HT-29 (cell line): ENCODE measurements at places on chromosomes 13 and 19. TPM values are rescaled to one million over a fixed set of nuclear protein-coding genes. Genes with fewer than 3 reads are reported as not detected.

DNA sequence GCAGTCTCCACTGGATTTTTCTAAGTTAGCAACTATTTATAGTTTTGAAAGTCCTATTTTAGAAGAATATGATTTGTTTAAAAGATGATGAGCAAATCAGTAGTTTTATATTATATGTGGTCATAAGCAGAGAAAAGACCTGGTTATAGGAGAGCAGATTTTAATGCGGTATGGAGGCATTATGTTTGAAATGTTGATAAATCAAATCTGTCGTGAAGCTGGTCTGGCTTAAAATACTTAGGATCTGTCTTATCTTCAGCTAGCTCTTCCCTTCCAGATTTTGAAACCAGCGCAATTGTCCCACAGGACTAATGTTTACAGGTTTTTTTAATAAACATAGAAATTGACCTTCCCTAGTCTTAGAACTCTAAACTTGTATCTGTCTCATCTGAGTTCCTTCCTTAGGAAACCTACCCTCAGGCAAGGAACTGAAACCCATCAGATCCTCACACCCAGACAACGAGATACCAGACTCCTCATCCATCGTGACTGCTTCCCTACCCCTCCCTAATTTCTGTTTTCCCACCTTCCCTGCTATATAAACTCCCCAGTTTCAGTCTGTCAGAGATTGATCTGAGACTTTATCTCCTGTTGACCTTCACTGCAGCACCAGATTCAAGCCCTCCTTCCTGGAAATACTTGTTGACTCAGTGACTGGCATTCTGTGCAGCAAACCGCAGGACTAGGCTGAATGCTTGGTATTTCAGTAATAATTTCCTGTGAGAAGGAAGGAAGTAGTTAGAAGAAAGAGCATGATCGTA, 37.8 kb upstream of the CXCL17 start:
- peak; percentile 95 for DNase-seq

- DNase-seq = no peak
Observed at GRCh38 chr13:33815011-33815550, 2.9 kb upstream of the RFC3 start.

DNA sequence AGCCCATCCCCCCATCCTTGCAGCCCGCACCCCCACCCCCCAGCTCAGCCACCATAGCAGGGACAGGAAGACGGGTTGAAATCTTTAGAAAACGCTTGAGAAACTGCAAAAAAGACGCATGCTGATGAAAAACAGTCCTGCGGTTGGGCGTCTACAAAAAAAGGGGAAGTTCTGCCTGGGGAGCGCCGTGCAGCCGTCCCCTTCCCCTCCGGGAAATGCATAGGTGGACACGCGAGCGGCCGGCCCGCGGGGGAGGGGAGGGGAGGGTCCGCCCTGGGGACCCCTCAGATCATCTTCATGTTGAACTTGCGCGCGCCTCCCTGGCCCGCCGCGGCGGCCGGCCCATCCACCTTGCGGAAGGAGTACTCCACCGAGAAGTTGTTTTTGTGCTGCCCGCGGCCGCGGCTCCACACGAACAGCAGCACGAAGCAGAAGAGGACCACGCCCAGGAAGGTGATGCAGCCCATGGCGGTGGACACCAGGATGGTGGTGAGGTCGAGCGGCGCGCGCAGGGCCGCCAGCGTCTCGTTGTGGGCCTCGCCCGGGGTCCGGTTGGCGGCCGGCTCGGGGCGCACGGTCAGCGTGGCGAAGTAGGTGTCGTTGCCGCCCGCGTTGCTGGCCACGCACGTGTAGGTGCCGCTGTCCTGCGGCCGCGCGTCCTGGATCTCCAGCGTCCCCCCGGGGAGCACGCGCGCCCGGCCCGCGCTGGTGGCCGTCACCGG, 7.9 kb upstream of the PEAK3 start:
- no peak for DNase-seq

NLRP4 gene
- not detected in 2 replicates for total RNA-seq

GRCh38 chr13:108734676-108735075, 105.3 kb downstream of the MYO16 start:
- peak; percentile 85 for DNase-seq

DNA sequence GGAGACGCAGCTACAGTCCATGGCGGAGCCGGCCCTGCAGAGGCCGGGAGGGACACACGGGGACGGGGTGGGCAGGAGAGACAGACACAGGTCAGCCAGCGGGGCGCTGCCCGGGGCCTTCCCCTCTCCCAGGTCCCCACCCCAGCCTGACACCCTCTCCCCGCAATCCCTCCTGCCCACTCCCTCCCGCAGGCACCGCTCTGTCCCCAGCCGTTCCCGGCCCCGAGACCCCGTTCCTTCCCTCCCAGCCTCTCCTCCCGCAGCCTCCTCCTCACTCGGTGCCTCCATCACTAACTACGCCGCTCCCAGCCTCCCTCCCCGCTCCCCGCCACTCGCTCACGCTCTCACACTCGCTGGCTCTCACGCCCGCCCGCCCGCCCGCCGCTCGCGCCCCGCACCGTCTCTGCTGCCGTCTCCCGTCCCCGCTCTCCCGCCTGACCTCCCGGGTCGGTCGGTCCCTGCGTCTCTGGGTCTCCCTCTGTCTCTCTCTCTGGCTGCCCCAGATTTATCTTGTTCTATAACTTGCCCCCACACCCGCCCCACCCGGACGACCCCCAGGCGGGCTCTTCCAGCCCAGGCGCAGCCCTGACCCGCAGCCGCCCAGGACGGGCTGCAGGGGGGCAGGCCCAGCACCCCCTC, 15.2 kb downstream of the ERFL start:
- no peak for DNase-seq

SGCG gene
- total RNA-seq = not detected in 2 replicates

DNA sequence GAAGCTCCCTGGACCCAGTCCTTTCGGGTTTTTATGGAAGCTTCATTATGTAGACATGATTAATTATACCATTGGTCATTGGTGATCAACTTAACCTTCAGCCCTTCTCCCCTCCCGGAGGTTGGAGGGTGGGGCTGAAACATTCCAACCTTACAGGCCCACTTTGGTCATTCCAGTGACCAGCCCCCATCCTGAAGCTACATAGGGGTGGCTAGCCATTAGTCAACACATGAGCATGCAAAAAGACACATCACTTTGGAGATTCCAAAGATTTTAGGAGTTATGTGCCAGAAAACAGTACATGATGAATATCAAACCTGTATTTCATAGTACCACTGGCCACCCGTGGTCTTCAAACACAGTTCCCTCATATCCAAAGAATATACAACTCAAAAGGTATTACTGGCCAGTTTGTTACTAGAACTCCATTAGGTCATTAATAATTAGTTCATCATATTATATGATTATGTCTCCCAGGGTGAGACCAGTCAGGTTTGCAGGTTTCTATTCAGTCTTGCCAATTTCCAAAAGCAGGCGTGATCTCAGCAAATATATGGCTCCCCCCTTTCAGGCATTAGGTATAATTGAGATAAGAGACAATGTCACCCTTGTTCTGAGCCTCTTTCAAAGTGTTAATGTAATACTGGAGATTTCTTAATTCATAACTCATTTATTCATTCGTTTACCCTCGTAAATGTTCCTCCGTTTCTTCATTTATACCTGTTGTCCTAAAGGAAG, 11.1 kb downstream of the PPP5C start:
- DNase-seq = no peak

- peak; percentile 23 for DNase-seq
Observed at GRCh38 chr19:5775668-5776309, 8.8 kb downstream of the PRR22 start.

CYP2A6 gene
- total RNA-seq = not detected in 2 replicates

SPRED3 gene
- 0.13 and 3.2 TPM in 2 replicates for total RNA-seq
